Thoracic aorta (tissue), 2 donors: ENCODE measurements at places on chromosomes 3 and 15.
A peak's percentile ranks its signal among the peaks of the same experiment; 100 is the strongest.

- no peak for DNase-seq
- no peaks in the 10 kb centered on the region for H3K4me1 ChIP-seq
- no peaks in the 10 kb centered on the region for H3K27me3 ChIP-seq
- no peak overlapping the region for H3K27ac ChIP-seq
- no peaks in the 10 kb centered on the region for H3K36me3 ChIP-seq
Observed at GRCh38 chr3:8838234-8838633, 68.8 kb upstream of the OXTR start.

GRCh38 chr15:69782809-69783208 lies 314.9 kb downstream of the TLE3 start:
- no peak overlapping the region for H3K4me3 ChIP-seq
- no peaks in the 10 kb centered on the region for H3K27me3 ChIP-seq
- no peak for DNase-seq
- H3K27ac ChIP-seq: no peak overlapping the region
- no peaks in the 10 kb centered on the region for H3K36me3 ChIP-seq

DNA sequence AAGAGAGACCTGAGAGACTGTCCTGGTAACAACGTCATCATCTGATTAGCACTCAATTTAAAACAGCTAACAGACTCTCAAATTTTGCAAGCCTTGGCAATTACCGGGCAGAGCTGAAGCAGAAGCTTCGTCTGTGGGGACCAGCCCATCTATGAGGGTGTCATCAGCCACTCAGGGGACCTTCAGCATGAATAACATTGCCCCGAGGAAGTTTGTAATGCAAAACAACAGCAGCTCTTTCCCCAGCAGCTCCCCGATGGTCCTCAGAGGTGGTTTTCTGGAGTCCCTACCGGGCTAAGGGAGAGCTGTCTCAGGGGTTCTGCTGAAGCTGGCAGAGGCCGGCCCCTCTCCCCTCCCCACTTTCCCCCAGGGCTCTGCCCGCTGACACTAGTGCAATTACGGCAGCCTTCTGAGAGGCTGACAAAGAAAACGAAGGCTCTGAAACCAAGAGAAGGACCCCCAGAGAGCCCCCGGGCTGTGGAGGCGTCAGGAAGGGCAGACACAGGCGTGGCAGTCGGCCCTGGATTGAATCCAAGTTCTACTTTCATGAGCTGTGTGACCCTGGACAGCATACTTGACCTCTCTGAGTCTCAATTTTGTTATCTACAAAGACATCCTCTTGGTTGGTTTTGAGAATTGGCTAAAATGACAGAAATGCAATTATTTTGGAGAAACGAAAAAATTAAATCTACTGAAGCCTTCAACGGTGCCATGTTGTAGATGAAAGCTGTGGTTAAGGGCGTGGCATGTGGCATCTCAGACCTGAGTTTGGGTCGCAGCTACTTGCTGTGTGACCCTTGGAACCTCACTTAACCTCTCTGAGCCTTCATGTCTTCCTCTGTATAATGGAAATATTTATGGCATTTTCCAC lies 102.1 kb upstream of the TLE3 start:
- no peaks in the 10 kb centered on the region for H3K27me3 ChIP-seq
- H3K36me3 ChIP-seq: no peaks in the 10 kb centered on the region
- no peak for DNase-seq
- H3K4me3 ChIP-seq: no peak overlapping the region
- no peak overlapping the region for H3K27ac ChIP-seq

DNA sequence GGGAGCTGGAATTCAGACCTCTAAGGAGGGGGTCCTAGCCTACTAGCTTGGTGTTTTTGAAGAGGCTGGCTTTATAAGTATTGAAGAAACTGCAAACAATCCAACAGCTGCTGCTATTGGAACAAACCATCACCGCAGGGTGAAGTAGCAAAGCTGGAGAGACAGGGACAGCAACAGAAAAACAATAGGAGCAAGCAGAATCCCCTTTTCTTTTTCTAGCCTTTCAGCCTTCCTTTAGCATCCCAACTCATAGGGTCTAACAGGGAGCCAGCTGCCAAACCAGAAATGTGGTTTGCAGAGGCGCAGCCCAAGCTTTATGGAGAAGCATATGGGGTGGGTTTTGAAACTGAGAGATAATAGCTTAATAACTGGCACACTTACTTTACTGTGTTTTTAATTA lies 106.2 kb upstream of the CHMP2B start:
- H3K27me3 ChIP-seq: no peaks in the 10 kb centered on the region
- H3K36me3 ChIP-seq: no peaks in the 10 kb centered on the region
- DNase-seq: no peak
- no peaks in the 10 kb centered on the region for H3K4me1 ChIP-seq

- no peaks in the 10 kb centered on the region for H3K4me1 ChIP-seq
- DNase-seq: no peak
- H3K27ac ChIP-seq: no peak overlapping the region
- no peak overlapping the region for H3K4me3 ChIP-seq
- no peaks in the 10 kb centered on the region for H3K36me3 ChIP-seq
Observed at GRCh38 chr3:184092199-184092598, 4.7 kb upstream of the HTR3E start.

GRCh38 chr15:35698331-35698730 lies 152.4 kb upstream of the DPH6 start:
- no peaks in the 10 kb centered on the region for H3K27me3 ChIP-seq
- H3K36me3 ChIP-seq: no peaks in the 10 kb centered on the region
- H3K27ac ChIP-seq: peak overlapping the region; percentile 51
- H3K4me1 ChIP-seq: peaks cover 23% of the 10 kb centered on the region
- no peak for DNase-seq

DNA sequence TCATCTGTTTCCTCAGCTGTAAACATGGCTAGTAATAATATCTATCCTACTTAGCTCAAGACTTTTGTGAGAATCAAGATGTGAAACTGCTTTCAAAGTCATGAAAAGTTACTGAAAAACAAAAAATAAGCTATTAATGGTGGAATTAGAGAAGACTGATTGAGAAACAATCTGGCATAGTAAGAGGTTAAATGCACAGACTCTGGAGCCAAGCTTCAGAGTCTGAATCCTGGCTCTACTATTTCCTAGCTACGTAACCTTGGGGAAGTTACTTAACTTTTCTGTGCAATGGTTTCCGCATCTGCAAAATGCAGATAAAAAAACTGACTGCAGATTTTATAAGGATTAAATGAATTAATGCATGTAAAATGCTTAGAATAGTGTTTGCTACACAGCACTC lies 28.8 kb downstream of the LRRFIP2 start:
- peaks cover 4% of the 10 kb centered on the region for H3K36me3 ChIP-seq
- no peak overlapping the region for H3K27ac ChIP-seq
- H3K4me1 ChIP-seq: peaks cover 44% of the 10 kb centered on the region
- H3K4me3 ChIP-seq: no peak overlapping the region
- DNase-seq: no peak
- no peaks in the 10 kb centered on the region for H3K27me3 ChIP-seq

DNA sequence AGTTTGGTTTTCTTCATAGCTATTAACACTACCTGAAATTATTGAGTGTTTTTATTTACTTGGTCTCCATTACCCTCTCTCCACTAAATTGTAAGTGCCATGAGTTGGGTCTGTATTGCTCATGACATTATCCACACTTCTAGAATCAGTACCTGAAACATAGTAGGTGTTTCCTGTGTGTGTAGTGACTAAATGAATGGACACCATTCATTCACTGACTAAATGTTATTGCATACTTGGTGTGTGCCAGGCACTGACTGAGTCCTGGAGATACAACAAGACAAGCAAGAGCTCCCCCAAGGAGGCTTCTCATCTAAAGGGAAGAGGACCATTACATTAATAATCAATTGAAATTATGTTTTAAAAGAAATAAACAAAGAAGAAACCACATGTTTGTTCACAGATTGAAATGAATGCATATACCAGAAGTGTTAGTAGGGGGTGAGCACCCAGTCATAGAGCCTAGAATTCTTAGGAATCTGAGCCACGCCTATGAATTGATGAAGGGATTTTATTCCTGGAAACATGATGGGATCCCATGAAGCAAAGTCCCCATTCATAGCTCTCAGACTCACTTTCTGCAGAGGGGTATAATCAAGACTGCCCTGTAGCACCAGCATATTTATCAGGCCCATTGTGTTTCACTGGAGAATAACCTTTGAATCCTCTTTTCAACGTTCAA lies 31.7 kb upstream of the ATOSA start:
- no peak overlapping the region for H3K27ac ChIP-seq
- no peaks in the 10 kb centered on the region for H3K36me3 ChIP-seq
- no peak for DNase-seq
- H3K4me1 ChIP-seq: no peaks in the 10 kb centered on the region
- H3K4me3 ChIP-seq: no peak overlapping the region
- H3K27me3 ChIP-seq: no peaks in the 10 kb centered on the region

GRCh38 chr3:156214676-156215075 lies 94.3 kb downstream of the KCNAB1 start:
- no peaks in the 10 kb centered on the region for H3K36me3 ChIP-seq
- no peak overlapping the region for H3K27ac ChIP-seq
- H3K4me1 ChIP-seq: peaks cover 24% of the 10 kb centered on the region
- DNase-seq: no peak

DNA sequence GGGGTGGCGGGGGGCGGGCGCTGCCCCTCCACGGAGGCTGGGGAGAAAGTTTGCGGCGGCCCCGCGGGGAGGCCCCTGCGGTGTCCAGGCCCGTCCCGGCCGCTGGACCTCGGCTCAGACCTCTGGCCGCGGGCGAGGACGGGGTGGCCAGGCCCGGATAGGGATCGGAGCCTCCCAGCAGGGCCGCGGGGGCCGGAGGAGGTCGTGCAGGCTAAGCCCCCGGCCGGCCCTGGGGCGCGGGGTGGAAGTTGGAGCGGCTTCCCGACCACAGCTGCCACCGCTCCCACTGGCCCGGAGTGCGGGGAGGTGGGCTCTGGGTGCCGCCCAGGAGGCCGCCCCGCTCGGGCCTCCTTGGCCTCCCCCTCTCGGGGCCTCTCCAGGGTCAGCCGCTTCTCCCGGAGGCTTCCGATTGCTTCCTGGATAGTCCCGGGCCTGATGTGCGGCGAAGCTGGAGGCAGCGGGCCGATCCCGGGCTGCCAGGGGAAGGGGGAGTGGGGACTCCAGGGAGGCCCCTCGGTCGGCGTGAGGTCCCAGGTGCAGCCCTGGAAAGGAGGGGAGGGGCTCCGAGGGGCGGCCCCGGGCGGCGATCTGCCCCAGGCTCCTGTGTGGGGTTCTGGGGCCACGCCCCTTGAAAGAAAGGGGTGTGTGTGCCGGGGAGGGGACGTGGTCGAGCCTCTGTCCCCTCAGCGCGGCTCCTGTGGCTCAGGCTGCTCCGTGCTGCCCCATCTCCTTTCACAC lies 907 bp downstream of the PLXNA1 start:
- no peaks in the 10 kb centered on the region for H3K27me3 ChIP-seq
- peaks cover 56% of the 10 kb centered on the region for H3K4me1 ChIP-seq
- peak overlapping the region; percentile 97 for H3K4me3 ChIP-seq
- DNase-seq: no peak
- H3K36me3 ChIP-seq: peaks cover under 1% of the 10 kb centered on the region
- H3K27ac ChIP-seq: peak overlapping the region; percentile 53

DNA sequence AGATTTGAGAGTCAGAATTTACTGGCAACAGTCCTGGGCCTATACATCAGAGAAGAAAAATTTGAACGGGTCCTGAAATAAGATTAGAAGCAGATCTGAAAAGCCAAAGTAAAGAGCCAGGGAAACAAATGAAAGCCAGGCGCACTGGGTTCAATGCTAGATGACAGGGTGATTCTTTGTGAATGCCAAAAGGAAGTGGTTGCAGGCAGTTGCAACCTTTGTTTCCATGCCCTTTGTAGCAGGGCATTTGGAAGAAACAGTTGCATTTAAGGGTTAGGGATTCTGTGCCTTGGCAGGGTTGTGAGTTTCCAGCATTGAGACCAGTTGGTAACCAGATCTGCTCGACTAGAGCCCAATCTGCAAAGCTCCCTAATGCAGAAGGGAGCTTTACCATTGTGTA lies 36.4 kb upstream of the MTHFS start:
- H3K27me3 ChIP-seq: no peaks in the 10 kb centered on the region
- no peaks in the 10 kb centered on the region for H3K4me1 ChIP-seq
- H3K4me3 ChIP-seq: no peak overlapping the region
- no peaks in the 10 kb centered on the region for H3K36me3 ChIP-seq

DNA sequence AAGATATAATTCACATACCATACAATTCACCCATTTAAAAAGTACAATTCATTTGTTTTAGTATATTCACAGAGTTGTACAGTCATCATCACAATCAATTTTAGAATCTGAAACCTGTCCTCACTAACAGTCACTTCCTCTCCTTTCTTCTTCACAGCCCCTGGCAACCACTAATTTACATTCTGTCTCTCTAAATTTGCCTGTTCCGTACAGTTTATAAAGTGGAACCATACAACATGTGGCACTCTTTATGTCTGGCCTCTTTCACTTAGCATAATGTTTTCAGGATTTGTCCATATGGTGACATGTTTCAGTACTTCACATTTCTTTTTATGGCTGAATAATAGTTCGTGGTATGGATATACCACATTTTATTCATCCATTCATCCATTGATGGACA lies 22.7 kb downstream of the ERICH6 start:
- H3K27ac ChIP-seq: no peak overlapping the region
- H3K4me1 ChIP-seq: no peaks in the 10 kb centered on the region

DNA sequence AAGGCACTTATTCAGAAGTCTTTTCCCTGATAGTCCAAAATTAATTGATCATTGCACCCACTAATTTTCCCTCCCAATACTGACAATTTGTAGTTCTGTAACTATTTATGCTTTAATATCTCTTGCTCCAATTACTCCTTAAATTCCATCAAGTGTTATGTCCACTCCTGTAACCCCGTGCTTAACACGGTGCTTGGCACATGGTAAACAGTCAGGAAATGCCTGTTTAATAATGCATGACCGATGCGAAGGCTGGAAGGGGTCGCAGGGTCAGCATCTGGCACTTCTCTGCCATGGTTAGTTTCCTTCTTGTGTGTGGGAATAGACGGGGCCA lies 553 bp upstream of the SEC22A start:
- H3K27me3 ChIP-seq: no peaks in the 10 kb centered on the region
- DNase-seq: no peak
- H3K36me3 ChIP-seq: no peaks in the 10 kb centered on the region
- H3K4me3 ChIP-seq: peak overlapping the region; percentile 95

GRCh38 chr15:76976572-76977270 lies 18.2 kb upstream of the PSTPIP1 start:
- no peak for DNase-seq
- H3K4me3 ChIP-seq: no peak overlapping the region
- H3K36me3 ChIP-seq: no peaks in the 10 kb centered on the region
- peaks cover 35% of the 10 kb centered on the region for H3K4me1 ChIP-seq
- no peaks in the 10 kb centered on the region for H3K27me3 ChIP-seq

DNA sequence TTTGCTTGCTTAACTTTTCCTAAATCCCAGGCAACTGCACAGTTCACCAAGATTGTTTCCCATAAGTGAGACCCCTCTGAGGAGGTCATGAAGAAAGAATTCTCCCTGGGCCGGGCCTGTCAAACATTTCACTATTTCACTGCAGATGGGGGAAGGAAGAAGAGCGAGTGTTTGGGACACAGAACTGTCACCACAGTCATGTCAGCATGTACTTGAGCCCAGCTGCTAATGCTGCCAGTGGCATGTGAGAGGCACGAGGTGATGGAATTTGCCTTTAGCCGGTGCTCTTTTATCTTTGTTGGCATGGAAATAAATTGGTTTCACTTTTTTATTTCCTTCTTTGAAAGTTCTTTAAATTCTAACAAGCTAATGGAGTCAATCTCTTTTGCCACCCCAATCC lies 277.9 kb upstream of the GADL1 start:
- no peak overlapping the region for H3K27ac ChIP-seq
- H3K27me3 ChIP-seq: no peaks in the 10 kb centered on the region
- peaks cover 2% of the 10 kb centered on the region for H3K4me1 ChIP-seq
- H3K36me3 ChIP-seq: no peaks in the 10 kb centered on the region
- no peak overlapping the region for H3K4me3 ChIP-seq
